ENCODE measurements at places on chromosomes 7 and 10. TPM values are rescaled to one million over a fixed set of nuclear protein-coding genes. Genes with fewer than 3 reads are reported as not detected.
A peak's percentile ranks its signal among the peaks of the same experiment; 100 is the strongest.

DNA sequence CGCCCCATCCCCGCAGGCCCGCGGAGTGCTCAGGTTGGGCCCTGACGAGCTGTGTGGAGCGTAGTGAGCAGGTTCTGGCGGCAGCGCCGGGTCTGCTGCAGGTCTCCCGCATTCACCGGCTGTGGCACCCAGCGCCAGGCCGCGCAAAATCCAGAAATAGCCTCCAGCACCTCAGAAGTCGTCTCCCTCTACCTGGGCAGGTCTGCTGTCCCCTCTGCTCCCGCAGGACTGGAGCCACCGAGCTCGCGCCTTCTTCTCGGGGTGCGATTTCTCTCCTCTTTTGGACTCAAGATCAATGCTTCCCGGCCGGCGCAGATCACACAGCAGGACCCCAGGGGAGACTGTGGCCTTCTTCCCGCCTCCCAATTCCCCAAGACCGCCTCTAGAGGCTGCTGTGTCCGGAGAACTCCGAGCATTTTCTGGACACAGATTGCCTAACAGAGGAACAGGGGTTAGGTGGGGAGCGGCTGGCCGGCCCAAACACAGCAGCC, 8.4 kb downstream of the TLX1 start:
- no peaks in the 10 kb centered on the region for H3K36me3 ChIP-seq
- DNase-seq, result no peak
- no peak overlapping the region for H3K4me3 ChIP-seq
- H3K27me3 ChIP-seq, result peaks cover 100% of the 10 kb centered on the region
- H3K4me1 ChIP-seq, result peaks cover 3% of the 10 kb centered on the region
- H3K27ac ChIP-seq, result no peak overlapping the region

GRCh38 chr7:123977081-123977480, 52.0 kb downstream of the SPAM1 start:
- H3K4me1 ChIP-seq, result no peaks in the 10 kb centered on the region
- DNase-seq, result no peak
- H3K36me3 ChIP-seq, result no peaks in the 10 kb centered on the region
- no peak overlapping the region for H3K4me3 ChIP-seq
- no peaks in the 10 kb centered on the region for H3K27me3 ChIP-seq
- H3K27ac ChIP-seq, result no peak overlapping the region

The PHKG1 gene
- total RNA-seq, result 9.7 TPM

The CYP2C9 gene
- 7.4 TPM for total RNA-seq

The WDR86 gene
- total RNA-seq, result 7.0 TPM

The SPAM1 gene
- not detected for total RNA-seq

DNA sequence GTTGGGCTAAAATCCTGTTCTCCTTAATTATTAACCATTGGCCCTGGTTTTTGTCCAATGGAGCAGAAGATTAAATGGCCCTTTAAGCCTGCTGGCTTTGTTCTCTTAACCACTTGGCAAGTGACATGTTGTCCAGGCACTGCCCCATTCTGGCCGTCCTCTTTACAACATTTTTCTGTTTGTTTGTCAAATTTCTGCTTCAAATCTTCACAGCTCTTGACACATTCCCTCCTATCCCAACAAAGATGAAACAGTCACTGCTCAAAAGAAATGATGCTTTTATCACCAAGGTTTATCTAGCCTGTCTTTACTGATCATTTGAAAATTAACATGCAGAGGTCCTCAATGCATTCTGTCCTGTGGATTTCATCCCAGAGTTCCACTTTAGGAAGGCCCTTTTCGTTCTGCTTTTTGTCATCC, 700.4 kb downstream of the KCNMA1 start:
- H3K27me3 ChIP-seq, result no peaks in the 10 kb centered on the region
- H3K4me1 ChIP-seq, result no peaks in the 10 kb centered on the region
- H3K36me3 ChIP-seq, result no peaks in the 10 kb centered on the region
- no peak for DNase-seq
- H3K27ac ChIP-seq, result peak overlapping the region; percentile 35

The ASB10 gene
- total RNA-seq, result not detected
